ENCODE measurements at places on chromosomes 16 and 17.

- no peak for DNase-seq
Observed at GRCh38 chr17:49406421-49407061, 8.1 kb downstream of the PHB1 start.

DNA sequence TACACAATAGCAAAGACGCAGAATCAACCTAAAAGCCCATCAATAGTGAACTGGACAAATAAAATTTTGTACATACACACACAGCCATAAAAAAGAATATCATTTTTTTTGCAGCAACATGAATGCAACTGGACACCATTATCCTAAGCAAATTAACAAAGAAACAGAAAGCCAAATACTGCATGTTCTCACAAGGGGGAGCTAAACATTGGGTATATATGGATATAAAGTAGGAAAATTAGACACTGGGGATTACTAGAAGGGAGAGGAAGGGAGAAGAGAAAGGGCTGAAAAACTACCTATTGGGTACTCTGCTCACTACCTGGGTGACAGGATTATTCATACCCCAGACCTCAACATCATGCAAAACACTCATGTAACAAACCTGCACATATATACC is 28.2 kb downstream of the ADAMTS18 start:
- DNase-seq = no peak

- DNase-seq = no peak
Observed at GRCh38 chr17:13777003-13777402, 175.3 kb upstream of the HS3ST3A1 start.

DNA sequence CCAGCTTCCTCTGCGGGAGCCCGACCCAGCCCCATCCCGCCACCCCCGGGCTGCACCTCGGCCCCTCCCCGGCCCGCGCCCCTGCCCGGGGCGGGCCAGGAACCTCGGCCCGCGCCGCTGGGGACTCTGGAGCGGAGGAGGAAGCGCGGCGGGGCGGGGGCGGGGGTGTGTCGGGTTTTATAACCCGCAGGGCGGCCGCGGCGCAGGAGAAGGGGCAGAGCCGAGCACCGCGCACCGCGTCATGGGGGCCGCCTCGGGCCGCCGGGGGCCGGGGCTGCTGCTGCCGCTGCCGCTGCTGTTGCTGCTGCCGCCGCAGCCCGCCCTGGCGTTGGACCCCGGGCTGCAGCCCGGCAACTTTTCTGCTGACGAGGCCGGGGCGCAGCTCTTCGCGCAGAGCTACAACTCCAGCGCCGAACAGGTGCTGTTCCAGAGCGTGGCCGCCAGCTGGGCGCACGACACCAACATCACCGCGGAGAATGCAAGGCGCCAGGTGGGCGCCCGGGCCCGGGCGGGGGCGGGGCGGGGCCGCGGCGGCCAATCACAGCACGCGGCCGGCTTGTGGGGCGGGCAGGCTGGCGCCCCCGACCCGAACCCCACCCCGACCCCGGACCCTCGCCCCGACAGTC is at the start of gene ACE:
ACE (plus strand) TSS at position 208 of the 626 bp plus-strand sequence; CDS start at position 242, 34 bp downstream.
- DNase-seq = no peak

- DNase-seq = no peak
Observed at GRCh38 chr17:79304884-79305283, 230.3 kb downstream of the ENGASE start.

DNA sequence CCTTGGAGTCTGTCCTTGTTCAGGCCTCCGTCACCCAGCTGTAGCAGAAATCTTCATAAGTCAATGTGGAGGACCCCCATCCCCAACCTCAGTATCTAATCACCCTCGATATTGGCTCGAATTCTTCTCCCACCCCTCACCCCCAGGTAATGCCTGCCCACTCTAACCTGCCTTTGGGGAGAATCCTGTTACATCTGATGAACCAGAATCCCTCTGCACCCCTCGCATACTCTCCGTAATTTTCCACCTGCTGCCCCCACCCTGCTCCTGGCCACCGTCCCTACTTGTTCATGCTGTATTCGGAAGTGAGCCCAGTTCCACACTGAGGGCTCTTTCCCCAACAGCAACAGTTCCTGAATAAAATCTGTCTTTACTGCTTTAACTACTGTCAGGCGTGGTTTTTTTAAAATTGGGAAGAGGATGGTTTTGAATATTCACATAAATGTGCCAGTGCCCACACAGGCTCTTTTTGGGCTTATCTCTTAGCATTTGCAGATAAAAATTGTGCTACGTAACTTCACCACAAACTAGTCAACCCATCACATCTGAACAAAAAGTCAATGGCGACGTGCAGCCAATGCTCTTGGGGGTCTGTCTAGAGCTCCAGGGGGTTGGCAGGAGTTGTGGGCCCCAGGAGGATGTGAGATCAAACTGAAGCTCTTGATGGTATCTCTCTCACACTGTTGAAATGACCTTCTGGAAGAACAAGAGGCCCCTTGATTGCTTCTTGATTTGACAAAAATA is 73.7 kb downstream of the NETO2 start:
- no peak for DNase-seq

- peak; percentile 60 for DNase-seq
Observed at GRCh38 chr17:58575511-58575910, 61.1 kb upstream of the MTMR4 start.

DNA sequence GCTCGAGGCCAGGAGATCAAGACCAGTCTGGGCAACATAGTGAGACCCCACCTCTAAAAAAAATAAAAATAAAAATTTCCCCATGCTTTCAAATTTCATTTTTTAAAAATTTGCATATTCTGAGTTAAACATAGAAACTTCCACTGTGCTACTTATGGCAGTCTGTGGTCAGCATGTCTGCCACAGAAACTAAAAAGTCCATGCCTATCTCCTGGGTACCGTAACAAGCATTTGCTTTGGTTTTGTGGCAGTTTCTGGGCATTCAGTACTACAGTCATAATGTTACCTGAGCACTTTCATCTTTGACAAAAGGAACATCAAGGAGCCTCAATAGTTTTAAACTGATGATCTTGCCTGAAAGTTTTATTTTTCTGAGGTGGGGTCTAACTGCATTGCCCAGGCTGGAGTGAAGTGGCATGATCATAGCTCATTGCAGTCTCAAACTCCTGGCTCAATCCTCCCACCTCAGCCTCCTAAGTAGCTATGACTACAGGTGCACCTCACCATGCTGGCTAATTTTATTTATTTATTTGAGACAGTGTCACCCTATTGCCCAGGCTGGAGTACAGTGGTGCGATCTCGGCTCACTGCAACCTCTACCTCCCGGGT is 13.2 kb upstream of the ITGA2B start:
- DNase-seq = no peak

- no peak for DNase-seq
Observed at GRCh38 chr16:7775072-7775488, 442.4 kb downstream of the RBFOX1 start.

DNA sequence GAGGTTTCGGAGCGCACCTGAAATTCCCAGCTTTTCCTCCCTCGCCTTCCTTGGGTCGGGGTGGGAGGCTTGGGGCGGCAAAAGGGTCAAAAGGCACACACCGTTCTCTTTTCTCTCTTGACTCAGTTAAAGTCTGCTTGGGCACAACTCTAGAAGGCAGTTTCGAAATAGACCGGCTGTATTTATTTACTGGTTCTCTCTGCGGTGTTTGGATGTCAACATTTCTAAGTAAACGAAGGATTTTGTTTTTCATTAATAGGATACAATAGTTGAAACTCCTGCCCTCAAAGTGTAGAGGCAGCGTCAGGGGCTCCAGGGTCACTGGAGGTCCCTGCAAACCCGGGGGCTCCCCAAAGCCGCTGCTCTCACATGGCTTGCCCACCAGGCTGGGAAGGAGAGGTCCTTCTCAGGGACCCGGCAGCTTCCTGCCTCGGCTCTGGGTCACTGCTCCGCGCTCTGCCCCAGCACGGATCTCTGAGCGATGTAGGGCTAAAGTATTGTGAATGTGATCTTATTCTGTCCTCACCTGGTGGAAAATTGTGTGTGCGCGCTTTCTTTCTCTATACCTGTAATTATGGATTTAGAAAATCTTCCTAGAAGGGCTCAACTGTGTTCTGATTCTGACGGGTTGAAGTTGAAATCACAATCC is 952 bp downstream of the BMERB1 start:
- DNase-seq = no peak
